HEK293T (cell line): ENCODE measurements at places on chromosomes 16 and 17.

- no peak for DNase-seq
Measured at GRCh38 chr17:78351449-78352006, 8.3 kb downstream of the SOCS3 start.

- DNase-seq = no peak
Measured at GRCh38 chr16:59067205-59067604, 333.1 kb upstream of the GOT2 start.

DNA sequence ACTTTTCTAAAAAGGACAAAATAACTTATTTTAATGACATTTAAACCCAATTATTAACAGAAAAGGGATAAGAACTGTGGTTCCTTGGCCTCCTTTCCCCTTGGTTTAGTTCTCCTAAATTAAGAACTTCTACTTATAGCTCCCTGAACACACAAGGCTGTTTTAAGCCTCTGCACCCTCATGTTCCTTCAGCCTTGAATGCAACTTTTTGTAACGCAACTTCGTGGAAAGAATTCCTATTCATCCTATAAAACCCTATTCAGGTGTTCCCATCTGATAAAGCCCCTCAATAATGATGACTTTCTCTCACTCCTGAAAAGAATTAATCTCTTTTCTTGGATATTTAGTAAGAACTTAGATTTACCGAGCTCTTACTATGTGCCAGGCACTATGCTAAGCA lies 6.3 kb downstream of the STAT3 start:
- no peak for DNase-seq

- no peak for DNase-seq
Measured at GRCh38 chr17:65801513-65801912, 240.1 kb upstream of the AXIN2 start.

DNA sequence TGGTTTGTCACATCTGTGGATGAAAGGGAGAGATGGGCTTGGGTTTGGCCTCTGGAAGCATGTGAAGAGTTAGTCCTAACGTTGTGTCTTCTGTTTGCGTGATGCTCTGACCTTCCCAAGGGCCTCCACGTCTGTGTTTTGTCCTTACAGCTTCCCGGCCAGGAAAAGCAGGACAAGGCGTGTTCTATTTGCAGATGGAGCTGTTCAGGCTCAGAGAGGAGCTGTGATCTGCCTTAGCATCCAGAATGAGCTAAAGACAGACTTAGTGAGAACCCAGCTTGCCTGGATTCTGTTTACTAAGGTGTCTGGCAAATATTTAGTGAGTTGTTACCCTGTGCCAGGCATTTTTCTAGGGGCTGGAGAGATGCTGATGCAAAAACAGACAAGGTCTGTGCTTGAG lies 282.1 kb downstream of the CBLN1 start:
- no peak for DNase-seq

GRCh38 chr17:50359005-50359699 lies 13.2 kb downstream of the XYLT2 start:
- DNase-seq = no peak

- DNase-seq = no peak
Measured at GRCh38 chr17:7056386-7056785, 12.5 kb upstream of the SLC16A11 start.

DNA sequence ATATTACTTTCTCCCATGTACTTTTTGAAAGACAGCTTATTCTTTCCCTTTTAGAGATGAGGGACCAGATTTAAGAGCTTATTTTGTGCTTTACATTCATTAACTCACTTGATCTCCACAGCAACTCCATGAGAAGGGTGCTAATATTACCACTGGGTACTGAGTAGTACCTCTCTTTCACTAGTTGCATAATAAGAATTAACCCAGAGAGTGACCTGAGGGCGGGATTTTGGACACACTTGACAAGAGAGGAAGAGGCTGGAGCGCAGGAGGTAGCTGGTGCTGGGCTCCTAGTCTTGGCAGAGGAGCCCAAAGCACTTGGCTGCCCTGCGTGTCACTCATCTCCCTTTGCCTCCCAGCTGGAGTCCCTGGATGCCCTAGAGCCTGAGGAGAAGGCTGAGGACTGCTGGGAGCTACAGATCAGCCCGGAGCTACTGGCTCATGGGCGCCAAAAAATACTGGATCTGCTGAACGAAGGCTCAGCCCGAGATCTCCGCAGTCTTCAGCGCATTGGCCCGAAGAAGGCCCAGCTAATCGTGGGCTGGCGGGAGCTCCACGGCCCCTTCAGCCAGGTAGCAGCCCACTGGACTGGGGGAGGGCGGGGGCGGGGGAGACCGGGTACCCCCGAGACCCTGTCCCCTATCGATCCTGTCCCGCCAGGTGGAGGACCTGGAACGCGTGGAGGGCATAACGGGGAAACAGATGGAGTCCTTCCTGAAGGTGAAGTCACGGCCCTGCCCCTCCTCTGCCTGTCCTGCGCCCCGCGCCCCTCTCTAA lies 1.7 kb upstream of the MAZ start:
- no peak for DNase-seq

DNA sequence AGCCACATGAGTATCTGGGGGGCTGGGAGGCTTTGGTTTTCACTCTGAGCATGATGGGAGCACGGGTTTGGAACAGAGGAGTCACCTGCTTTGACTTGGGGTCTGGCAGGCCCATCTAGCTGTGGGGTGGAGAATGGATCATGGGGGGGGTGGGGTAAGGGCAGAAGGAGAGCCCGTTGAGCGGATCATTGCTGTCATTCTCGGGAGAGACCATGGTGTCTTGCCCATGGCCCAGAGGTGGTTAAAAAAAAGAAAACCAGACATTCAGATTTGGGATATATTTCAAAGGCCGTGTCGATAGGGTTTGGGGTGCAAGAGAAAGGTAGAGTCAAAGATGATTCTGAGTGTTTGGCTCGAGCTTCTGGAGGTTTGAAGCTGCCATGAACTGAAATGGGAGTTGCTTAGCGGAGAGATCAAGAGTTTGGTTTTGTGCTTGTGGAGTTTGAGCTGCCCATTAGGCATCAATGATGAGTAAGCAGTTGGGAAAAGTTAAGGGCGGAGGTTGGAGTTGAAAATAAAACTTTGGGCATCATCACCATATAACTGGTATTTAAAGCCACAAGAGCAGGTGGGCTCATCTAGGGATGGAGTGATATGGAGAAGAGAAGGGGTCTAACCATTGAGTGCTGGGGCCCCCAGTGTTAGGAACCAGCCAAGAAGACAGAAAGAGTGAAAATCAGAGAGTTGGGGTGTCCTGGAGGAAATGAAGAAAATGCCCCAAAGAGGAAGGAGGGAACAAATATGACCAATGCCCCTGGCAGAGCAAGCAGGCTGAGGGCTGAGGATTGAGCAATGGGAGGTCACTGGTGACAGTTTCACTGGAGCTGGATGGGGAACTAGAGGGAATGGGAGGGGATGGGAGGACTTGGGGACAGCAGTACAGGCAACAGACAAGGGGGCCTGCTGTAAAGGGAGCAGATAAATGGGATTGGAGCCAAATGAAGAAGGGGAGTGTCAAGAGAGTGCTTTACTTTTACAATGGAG lies 1.9 kb downstream of the NOD2 start:
- no peak for DNase-seq

DNA sequence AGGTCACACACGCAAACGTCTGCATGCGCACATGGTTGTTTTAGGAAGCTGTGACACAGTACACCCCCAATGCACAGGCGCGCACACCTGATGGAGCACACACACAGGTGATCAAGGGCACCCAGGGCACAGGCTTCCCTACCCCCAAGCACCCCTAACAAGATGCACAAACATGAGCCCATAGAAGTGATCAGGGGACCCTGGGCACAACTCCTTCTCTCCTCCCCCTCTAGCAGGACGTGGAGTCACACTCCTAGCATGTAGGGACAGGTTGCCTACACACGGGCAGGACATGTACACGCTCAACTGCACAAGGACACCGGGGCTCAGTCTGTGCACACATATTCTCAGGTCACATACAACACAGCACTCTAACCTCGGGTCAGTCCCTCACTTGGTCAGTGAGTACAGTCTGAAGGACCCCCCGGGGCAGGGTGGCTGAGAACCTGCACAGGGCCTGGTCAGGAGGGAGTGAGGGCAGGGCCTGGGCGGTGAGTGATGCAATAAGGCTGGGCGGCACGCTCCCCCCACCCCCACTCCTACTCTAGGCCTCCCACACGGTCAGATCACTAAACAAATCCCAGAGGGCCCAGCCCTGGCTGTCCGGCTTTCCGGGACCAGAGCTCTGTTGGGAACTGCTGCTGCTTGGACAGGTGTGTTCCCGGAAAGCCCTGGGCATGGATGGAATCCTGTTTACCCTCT lies 751 bp upstream of the DOC2B start:
- DNase-seq = no peak

- peak; percentile 56 for DNase-seq
Measured at GRCh38 chr17:49548506-49549310, 27.0 kb upstream of the NXPH3 start.

DNA sequence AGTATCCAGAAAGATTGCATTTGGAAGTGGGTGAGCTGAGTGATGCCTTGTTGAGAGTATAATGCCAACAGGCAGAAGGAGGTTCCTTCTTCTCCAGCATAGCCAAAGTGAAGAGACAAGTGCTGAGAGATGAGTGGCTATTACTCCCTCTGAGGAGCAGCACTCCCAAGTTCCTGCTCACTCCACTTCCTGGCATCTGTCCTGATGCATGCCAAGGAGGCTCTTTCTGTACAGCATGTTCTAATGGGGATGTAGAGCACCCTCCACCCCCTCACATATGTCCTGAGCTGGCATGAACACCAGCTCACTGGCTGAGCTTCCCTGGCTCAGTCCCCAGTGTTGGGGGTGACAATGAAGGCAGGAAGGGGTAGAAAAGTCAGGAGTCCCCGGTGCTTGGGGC lies 44.2 kb upstream of the DNAH9 start:
- DNase-seq = no peak

DNA sequence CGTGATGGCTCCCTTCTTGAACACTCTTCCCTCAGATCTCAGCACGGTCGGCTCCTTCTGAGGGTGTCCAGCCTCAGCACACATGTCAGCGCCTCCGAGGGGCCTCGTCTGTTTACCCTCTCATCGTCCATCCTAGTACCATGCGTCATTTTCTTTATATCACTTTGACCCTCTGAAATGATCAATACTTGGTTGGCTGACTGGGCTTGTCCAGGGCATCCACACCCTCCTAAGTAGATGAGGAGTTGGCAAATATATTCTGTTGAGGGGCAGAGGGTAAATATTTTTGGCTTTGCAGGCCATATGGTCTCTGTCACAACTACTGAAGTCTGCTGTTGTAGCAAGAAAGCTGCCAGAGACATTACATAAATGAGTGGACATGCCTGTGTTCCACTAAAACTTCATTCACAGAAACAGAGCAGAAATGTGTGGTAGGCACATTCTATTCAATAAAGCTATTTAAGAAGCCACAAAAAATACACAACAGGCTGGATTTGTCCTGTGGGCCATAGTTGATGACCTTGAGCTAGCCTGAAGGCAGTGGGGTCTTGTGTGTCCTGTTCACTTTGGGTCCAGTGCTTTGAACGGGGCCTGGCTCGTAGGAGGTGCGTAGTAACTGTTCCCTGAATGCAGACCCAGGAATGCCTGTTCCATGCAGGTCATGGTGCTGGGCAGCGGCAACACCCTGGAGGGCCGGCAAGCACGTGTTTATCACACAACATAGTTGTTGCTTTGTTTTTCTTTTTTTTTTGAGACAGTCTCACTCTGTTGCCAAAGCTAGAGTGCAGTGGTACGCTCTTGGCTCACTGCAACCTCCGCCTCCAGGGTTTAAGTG lies 185.8 kb downstream of the SNX29 start:
- no peak for DNase-seq

DNA sequence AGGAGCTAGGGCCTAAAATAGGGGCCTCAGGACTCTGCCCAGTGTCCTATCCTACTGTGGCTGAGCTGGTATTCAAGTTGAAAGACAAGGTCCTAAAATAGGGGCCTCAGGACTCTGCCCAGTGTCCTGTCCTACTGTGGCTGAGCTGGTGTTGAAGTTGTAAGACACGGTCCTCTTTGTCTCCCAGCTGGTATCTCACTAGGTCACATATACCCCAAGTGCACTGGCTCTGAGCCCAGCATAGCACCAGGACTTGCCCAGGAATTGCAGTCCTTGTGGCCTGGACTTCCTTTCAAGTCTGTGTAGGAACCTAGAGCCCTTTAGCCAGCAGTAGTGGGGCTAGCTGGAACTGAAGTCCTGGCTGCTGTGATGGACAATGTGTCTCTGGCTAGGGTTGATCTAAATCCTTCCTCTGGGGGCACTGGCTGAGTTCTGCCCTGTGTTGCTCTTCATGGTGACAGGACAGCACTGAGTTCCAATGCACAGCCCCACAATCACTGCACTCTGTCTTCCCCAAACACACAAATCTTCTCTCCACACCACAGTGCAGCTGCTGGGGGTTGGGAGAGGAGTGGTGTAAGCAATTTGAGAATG lies 260.5 kb downstream of the HAPSTR1 start:
- no peak for DNase-seq

DNA sequence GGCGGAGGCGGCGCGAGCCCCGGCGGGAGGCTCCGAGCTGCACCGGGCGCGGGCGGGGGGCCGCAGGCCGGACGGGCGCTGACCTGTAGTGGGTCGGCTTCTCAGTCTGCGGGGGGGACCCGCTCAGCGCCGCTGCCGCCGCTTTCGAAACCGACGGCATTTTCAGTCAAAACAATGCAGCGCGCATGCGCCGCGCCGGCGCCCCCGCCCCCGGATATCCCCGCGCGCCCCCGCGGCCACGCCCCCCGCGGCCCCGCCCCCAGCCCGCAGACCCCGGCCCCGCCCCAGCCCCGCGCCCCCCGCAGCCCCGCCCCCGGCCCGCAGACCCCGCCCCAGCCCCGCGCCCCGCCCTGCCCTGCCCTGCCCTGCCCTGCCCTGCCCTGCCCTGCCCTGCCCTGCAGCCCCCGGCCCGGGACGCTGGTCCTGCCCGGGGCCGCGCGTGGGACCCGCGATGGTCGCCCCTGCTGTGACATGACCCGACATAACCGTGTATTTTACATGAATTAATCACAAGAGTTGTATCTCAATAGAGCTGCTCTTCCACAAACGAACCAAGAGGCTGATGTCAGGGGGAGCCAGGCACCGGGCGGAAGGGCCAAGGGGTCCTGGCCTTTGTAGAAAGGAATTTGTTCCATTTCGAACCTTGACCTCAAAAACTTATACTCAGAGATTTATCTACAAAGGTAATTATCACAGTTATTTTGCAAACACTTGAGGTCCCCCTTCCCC lies at the start of gene UNKL:
Gene UNKL, minus strand, starts transcription at position 173 of the 729 bp plus-strand sequence. Its CDS starts 13 bp downstream, at position 160.
- DNase-seq = peak; percentile 88

GRCh38 chr17:59372138-59372751 lies 40.8 kb downstream of the YPEL2 start:
- DNase-seq = no peak
